ENCODE measurements at places on chromosomes 2 and 18.

- DNase-seq = no peak
Measured at GRCh38 chr2:26988058-26988860, 17.8 kb downstream of the MAPRE3 start.

DNA sequence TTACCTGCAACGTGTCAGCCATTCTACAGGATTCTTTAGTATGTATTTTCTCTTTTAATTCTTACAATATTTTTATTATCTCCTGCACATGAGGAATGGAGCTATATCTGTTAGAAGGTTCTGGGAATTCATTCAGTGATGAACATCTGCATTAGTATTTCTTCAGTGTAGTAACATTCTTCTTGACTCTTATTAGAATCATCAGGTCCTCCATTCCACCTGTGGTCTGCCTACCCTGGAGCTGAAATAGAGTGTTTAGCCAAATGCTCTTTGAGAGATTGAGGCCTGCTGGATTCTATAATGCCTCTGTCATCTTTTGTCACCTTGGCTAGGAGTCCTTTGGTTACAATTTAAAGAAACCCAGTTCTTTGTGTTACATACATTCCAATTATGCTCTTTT, 54.4 kb downstream of the RHBDD1 start:
- DNase-seq = no peak

DNA sequence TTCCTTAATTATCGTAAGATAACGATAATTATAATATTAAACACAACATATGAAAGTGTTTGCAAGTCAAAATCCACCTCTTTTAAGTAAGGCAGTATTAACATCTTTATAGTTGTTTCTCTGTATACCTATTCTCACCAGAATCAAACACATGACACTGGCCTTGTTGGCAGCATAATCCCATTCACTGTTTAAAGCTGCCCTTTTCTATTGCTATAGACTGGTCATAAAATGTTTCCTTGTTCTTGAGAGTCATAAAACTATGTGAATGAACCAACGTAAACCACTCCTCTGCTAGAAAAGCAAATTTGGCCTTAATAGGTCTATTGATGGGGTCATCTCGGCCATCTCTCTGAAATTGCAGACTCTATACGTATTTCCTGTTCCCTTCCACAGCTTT, 293.1 kb downstream of the SLC8A1 start:
- DNase-seq = no peak

GRCh38 chr2:162342841-162343240, 1.1 kb upstream of the GCA start:
- no peak for DNase-seq

DNA sequence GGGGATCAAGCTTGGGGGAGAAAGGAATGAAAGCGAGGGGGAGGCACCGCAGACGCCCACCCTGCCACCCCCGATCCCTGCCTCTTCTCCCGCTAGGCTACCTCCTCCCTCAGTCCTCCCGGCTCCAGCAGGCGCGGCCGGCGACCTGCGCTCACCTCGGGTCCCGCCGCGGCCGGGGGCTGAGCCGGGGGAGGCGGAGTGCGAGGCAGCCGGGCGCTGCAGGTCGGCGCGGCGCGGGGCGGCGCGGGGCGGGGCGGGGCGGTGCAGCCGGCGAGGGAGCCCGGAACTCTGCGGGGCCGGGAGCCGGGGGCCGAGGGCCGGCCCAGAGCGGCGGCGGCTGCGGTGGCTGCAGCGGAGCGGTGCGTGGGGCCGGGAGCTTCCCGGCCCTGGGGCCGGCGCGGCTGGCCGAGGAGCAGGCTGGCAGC, 477 bp downstream of the ACVR1 start:
- no peak for DNase-seq

- DNase-seq = no peak
Measured at GRCh38 chr2:30492185-30492584, 45.1 kb downstream of the LCLAT1 start.

DNA sequence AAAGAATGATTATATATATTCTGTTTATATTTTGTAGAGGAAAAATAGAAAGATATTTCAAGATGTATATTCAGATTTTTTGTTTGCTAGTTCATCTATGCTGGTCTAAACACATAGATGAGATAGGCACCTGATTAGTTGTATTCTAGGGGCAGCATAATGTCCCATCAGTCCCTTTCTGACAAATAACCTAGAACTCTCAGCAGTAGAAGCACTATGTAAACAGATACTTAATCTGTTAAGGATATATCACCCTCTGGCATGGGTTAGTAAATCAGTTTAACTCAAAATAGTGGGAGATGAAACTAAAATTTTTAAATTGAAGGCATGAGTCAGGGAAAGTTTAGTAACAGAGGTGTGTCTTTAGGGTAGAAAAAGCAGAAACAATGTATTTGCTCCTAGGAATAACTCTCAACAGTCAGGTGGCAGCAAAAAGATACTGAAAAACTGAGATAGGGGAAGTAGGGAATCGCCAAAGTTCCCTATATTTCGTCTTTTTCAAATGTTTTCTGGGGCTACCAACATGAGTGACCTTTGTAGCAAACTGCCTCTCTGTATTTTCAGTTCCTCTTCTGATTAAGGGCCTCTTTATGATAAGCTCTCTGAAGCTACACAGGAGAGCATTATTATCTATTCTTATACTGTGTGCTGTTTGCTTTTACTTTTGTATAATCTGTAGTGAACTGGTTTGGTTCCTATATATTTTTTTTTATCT, 5.7 kb downstream of the PPP1R1C start:
- no peak for DNase-seq

- DNase-seq = no peak
Measured at GRCh38 chr2:190791347-190791975, 89.2 kb upstream of the GLS start.

- no peak for DNase-seq
Measured at GRCh38 chr18:3645384-3646156, 195.6 kb downstream of the TGIF1 start.

DNA sequence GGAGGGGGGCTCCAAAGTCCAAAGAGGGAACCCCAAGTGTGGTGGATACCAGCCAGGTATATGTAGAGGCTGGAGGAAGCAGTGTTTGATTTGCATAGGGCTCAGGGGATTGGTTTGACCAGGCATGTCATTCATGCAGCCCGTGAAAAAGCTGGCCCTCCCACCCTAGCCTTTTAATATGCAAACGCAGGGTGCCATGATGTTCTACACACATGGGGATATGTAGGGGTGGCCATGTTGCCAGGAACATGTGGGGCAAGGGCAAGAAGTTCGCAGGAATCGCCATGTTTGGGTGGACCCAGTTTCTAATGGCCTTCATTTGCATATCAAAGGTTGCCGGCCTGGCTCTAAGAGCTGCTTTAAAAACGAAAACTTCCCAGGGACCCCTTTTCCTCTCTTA, 33.6 kb downstream of the B3GNT7 start:
- no peak for DNase-seq

- no peak for DNase-seq
Measured at GRCh38 chr2:204081487-204082425, 145.2 kb downstream of the ICOS start.

DNA sequence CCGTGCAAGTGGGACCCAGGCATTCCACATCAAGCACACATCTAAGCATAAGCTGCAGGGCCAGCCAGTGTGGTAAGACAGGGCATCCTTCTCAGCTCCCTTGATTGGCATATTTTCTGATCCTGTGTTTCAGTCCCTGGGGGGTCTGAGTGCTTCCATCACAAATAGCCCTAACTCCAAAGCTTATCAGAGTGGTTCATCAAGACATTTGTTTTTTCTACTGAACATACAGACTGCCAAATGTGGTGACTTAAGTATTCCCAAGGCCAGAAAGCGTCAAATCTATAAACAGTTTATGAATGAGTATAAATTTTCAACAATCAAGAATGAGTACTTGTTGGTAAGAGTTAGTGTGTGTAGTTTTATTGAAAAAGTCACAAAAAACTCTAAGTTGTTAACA, 18.8 kb downstream of the SPRED2 start:
- DNase-seq = no peak

DNA sequence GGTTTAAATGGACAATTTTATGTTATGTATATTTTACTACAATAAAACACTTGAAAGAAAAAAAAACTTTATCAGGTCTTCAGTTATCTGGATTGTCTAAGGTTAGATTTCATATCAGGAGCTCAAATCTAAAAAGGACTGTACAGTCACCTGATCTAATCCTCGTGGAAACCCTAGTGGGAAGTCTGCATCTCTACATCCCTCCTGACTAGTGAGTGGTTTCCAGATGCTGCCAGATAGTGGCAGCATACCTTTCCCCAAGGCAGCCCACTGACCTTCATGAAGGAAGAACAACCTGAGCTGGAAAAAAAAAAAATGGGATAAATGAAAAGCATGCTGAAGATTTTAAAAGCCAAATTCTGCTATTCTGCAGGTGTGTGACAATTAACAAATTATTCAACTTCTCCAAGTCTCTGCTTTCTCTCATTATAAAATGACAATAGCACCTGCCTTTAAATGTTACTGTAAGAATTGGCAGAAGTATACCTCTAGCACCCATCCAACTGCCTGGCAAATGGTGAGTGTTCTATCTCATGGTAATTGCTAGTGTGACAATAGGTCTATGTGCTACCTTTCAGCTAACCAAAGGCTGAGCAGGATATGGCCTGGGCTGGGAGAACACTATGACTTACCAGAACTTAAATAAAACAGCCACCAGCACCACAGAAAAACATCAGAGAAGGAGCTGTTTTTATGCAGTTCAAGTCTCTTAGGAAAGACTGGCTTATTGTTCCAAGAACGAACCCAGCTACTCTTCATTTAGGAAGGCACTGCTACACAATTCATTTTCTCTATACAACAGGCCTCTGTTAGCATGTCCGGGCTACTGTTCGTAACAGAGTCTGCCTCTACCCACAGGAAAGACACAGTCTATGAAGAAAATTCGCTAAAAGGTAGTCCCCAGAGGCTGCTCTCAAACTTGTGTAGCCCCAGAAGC, 8.6 kb downstream of the CLASP1 start:
- no peak for DNase-seq

GRCh38 chr2:11417946-11418585, 47.9 kb downstream of the E2F6 start:
- DNase-seq = peak; percentile 53

- DNase-seq = no peak
Measured at GRCh38 chr2:233421091-233421816, 67.0 kb downstream of the DGKD start.

DNA sequence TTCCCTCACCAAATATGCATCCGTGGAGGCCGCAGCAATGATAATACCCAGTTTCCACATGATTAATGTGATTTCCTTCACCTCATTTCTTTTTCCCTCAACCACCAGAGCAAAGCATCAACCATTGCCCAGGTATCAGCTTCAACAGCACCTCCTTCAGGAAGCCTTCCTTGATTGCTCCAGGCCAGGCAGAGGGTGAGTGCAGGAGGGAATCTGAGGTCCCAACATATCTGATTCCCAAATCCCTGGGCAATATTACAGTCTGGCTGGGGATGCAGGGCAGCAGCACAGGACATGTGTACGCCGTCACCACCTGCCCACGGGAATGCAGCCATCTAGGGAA, 142.4 kb upstream of the MYCN start:
- no peak for DNase-seq

DNA sequence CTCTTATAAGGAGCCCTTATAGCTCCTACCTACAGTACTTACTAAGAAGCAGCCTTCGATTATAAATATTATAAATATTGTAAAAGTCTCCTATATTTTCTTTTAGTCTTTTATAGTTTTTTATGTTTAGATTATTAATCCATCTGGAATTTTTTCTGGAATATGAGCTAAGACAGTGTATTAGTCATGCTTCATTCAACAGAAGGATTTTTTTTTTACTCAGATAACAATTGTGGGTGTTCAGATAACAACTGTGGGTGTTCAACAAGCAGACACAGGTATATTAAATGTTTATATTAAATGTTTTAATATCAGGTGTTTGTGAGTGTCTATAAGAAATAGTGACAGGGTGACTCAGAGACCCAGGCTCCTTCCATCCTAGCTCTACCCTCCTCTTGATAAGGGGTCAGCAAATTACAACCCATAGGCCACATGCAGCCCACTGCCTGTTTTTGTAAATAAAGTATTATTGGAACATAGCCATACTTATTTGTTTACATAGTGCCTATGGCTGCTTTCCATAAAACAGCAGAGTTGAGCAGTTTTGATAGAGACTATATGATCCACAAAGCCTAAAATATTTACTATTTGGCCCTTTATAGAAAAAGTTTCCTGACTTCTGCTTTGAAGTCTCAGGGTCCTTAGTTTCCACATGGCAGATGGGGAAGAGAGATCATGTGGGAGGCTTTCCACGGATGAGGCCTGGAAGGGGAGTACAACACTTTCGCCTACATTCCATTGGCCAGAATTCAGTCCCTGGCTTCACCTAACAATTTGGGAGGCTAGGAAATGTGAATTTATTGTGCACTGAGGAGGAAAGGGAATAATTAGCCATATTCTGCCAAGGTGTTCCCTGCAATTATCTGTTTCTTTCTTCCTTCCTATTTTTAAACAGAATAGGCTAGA, 4.3 kb upstream of the SPATS2L start:
- no peak for DNase-seq

DNA sequence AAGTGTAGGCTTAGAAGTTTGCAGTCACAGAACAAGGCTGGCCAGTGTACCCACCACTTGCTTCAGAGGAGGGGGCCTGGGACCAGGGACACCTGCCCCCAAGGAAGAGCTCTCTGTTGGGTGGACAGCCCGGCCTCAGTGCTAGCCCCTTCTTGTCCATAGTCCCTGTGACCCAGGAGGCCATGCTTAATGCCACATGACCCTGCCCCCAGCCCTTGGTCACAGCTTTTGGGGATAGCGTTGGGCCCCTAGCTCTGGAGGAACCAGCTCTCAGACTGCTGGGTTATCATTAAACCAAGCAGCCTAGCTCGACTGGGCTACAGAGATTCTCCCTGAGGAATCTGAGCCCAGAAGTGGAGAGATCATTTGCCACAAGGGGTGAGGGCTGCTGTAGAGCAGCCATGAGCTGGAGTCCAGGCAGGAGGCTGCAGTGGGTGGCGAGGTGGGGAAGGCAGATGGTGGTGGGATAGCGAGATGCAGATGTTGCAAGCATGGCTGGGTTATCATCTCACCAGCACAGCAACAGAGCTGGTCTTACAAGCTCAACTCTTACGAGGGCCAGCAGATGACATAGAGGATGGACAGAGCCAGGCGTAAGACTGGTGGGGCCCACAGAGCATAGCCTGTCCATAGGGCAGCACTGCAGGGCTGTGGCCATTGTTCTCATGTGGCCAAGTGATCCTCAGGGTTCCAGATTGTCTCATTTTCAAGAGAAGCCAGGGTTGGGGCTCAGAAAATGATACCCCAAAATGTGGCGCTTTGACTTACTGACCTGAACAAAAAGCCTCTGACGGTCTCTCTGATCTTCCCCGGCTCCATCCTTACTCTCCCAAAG, 7.2 kb upstream of the TMEM37 start:
- no peak for DNase-seq

GRCh38 chr2:176508984-176509740, 239.9 kb downstream of the MTX2 start:
- no peak for DNase-seq

DNA sequence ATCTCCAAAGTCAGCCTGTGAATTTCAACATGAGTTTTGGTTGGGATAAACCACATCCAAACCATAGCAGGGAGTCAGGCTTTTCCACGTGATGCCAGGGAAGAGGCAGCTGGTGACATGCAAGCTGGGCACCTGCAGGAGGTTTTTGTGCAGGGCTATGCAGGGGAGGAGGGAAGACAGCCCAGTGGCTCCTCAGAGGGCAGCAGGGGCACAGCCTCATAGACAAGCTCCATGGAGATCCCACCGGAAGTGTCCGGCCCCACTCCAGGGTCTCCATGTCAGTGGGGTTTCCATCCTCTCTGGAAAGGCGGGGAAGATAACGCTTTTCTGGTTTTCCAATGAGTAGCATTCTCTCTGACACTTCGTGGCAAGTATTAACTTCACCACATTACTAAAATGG, 135.6 kb upstream of the TPO start:
- no peak for DNase-seq

GRCh38 chr2:202135091-202135874, 62.2 kb downstream of the KIAA2012 start:
- DNase-seq = no peak

- no peak for DNase-seq
Measured at GRCh38 chr2:107393516-107393915, 433.2 kb upstream of the RGPD4 start.

All from SHP77 (cell line).